ENCODE measurements at places on chromosomes 4 and X.

GRCh38 chr4:140223056-140223810 is 69.2 kb upstream of the MAML3 start:
- no peak for DNase-seq

- DNase-seq, result no peak
Measured at GRCh38 chr4:1627417-1628313, 56.4 kb downstream of the FAM53A start.

GRCh38 chr4:125131891-125132680 is 182.7 kb upstream of the FAT4 start:
- no peak for DNase-seq

DNA sequence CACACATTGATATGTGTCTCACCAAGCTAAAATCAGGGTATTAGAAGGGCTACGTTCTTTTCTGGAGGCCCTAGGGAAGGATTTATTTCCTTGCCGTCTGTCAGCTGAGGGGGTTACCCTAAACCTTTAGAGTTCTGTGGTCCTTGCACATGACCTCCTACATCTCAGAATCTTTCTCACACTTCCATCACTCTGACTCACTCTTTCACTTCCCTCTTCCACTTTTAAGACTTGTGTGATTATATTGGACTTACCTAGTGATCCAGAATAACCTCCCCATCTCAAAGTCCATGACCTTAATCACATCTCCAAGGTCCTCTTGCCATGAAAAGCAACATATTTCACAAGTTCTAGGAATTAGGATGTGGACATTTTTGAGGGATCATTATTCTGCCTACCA is 53.6 kb upstream of the FUNDC1 start:
- DNase-seq, result no peak

DNA sequence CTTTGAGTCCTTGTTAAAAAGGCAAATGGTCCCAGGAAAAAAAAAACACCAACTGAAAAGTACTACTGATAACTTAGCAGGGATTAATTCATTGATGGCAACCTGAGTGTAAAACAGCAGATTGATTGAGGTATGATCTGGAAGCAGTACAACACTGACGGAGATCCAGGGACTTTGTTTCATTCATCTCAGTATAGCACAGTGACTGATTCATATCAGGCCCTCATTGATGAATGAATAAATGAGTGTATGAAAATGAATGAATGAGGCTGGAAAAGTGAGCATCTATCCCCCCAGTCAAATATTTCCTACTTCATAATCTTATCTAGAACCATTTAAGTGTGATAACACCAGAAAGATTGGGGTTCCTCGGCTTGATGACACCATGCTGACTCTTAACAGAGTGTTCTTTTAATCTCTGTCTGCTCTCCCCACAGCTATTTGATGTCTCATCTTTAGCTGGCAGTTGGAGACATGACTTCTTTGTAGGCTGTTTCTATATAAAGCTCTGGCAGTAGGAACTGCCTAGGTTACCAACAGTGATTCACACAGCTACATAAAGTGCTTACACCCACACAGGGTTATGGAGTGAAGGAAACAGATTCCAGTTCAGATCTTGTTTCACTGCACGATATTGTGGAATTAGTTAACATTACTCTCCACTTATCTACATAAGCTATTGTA is 18.6 kb upstream of the RNF128 start:
- DNase-seq, result no peak

- no peak for DNase-seq
Measured at GRCh38 chrX:155216940-155217440, 730 bp downstream of the VBP1 start.

DNA sequence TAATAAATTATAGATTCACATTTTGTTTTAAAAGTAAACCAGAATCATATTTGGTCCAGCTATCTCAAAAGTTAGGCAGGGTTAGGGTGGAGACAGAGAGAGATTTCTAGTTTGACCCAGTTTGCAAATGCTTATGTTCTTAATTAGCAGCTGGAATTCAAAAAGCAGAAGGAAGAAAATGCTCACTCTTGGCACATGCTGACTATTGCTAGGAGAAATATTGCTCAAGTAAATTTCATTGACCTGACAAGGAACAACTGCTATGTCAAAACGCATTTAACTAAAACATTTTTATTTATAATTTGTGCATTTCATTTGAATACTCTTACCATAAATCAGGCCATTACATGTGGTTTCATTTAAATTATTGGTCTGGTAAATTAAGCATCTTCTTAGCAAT is 131.8 kb downstream of the GLRA3 start:
- DNase-seq, result no peak

- no peak for DNase-seq
Measured at GRCh38 chr4:26611885-26612284, 28.0 kb downstream of the TBC1D19 start.

DNA sequence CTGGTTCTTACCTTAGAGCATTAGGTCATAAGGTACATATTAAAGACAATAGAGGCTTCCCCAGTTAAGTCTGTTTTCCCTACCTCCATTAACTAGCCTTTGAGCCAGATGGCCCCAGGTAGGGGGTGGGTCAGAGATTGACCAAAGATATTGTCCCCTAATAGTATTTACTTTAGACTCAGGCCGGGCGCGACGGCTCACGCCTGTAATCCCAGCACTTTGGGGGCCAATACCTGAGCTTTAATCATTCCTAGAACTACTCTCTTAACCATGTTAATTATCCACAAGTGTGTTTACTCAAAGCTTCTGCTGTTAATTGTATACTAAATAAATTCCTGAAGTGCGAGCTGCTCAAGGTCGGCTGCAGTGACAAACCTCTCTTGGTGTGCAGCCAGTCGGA is 28.0 kb upstream of the AMBN start:
- no peak for DNase-seq

DNA sequence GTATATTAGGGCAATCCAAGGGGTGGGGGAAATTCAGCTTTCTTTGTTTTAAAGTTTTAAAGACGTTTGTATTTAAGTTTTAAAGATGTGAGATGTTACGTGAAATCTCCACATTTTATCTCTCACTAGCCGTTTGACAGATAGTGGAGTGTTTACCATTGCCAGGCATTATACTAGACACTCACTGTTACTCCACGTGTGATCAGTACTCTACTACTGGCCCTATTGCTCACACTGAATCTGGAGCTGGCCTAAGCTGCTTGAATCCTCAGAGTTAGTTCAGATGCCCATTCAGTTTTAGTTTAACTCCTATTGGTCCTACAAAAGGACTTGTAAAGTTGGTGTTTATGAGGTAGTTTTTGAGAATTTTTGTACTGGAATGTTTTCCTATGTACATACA is 4.5 kb downstream of the ADAD1 start:
- DNase-seq, result no peak

DNA sequence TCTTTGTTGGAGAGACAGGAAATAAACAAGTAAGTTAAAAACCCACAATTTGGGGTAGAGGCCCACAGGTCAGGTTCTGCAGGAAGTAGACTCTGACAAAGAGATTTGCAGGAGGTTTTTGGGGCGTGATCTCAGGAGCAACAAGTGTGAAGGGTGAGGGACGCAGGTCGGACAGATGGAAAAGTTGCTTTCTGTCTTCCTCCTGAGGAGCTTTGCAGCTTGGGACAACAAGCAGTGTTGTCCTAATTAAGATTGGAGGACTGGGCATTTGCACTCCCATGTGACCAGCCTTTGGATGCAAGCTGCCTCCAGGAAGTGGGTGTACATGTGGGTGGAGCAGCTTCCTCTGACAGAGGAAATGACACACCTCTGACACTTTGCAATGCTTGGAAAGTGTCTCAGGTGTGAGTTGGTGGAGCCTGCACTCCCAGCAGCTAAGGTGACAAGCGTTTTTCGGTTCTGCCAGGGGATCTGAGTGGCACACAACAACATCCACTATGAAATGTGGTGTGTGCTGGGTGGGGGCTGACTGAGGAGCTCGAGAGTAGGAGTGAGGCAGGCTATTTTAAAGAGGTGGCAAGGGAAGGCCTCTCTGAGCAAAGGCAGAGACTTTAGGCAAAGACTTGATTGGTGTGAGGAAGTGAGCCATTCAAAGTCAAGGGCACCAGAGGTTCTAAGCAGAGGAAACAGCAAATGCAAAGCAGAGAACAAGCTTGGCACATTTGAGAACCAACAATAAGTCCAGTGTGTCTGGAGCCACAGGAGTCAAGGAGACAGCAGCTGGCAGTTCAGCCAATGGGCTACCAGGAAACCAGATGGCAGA is 339.8 kb upstream of the GATB start:
- no peak for DNase-seq

DNA sequence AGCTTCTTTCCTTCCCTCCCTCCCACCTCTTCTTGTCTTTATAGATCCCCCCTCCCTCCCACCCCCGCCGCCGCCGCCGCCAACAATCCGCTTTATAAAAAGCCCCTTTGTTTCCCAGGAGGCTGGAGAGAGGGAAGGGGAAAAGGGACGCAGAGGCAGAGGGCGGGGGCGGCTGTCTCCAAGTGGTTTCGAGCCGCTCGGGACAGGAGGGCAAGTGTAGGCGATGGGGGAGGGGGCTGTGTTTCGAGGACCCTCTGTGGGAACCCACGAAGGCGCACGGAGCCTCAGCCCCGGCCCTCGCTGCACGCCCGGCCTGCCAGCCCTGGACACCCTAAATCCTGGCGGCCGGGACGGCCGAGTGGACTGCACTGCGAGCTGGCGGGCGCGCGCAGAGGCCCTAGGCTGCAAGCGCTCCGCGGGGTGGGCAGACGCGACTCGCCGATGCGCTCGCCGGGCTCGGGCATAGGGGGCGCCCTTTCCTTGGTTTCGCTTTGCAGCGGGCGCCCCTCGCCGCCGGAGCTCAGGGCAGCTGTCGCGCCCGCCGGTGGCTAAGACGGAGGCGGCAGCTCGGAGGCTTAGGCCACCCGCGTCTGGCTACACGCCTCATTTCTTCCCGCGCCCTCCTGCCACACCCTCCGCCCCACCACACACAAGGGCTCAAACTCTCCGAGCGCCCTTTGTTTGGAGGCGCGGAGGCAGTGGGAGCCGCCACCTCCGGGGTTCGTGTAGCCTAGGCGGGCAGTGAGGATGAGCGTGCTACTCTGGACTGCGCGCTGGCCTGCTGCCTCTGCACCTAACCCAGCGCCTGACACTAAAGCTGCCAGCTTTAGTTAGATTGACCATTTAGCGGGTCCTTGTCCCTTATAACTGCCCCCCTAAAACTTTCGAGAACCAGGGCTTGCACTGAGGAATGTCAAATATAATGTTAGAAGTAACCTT is 2.2 kb downstream of the MAMLD1 start:
- no peak for DNase-seq

GRCh38 chr4:159401226-159401712 is 298.4 kb downstream of the RAPGEF2 start:
- DNase-seq, result no peak

- DNase-seq, result no peak
Measured at GRCh38 chrX:133249266-133250058, 31.3 kb upstream of the TFDP3 start.

GRCh38 chrX:70554523-70554922 is 109.9 kb downstream of the DLG3 start:
- DNase-seq, result no peak

GRCh38 chrX:153410373-153410772 is 899 bp upstream of the ZFP92 start:
- DNase-seq, result no peak

- peak; percentile 3 for DNase-seq
Measured at GRCh38 chr4:132557660-132558059, 591.4 kb upstream of the PCDH10 start.

GRCh38 chrX:18691431-18691830 is 16.0 kb upstream of the PPEF1 start:
- DNase-seq, result no peak

DNA sequence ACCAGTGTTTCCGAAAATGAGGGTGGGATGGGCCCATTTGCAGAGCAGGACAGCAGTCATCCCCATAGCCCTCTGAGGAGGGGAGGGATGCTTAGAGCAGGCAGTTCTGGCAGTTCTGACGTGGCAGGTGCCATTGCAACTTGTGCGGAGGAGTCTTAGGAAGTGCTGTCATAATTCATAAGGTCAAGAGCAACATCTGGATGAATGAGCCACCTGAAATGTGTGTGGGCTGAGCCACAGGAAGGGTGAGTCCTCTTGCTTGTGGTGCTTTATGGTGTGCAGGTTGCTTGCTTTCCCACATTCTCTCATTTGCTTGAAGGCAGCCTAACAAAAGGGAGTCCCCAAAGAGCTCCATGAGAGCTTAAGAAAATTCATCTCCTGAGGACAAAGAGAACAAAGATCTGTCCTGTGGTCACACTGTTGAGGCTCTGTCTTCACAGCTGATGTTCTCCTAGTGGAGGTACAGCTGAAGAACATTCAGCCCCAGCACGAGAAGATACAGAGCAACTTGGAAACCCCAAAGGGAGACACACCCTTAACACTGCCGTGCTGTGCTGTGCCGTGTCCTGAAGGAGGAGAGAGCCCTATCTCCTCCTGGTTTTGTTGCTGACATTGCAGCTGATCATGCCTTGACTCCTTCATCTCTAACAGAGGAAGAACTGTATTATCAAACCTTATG is 60.3 kb downstream of the DLG3 start:
- DNase-seq, result no peak

DNA sequence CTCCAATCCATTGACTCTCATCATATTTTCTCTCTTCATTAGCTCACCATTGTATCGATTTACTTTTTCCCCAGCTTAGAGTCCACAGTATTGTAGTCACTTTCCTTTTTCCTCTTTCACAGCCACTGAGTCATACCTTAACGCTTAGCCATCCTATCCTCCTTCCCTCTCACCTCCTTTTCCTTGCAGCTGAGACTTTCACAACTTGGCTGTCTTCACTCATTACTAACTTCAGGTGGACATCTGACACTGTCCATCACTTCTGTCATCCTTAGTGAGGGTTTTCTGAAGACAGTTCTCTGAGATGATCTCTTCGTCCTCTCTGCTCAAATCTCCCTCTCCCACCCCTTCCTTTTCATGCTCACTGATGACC is 70.5 kb upstream of the ESX1 start:
- no peak for DNase-seq

DNA sequence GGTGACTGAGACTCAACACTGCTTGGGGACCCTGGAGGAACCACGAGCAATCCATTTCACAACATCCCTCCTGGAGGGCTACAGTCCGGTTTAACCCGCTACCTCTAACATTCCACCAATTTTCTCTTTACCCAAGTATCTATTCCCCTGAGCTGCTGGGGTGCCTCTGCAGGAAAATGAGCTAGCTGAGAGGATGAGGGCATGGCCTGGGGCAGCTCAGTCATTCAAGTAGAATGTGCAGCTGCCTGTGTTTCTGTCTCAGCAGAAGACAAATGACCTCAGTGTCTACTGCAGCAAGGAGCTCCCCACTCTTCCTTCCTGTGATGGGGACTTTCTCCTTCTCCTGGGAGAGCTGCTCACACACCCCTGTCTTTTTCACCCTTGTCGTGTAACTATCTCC is 120.8 kb downstream of the ZNF518B start:
- DNase-seq, result no peak

DNA sequence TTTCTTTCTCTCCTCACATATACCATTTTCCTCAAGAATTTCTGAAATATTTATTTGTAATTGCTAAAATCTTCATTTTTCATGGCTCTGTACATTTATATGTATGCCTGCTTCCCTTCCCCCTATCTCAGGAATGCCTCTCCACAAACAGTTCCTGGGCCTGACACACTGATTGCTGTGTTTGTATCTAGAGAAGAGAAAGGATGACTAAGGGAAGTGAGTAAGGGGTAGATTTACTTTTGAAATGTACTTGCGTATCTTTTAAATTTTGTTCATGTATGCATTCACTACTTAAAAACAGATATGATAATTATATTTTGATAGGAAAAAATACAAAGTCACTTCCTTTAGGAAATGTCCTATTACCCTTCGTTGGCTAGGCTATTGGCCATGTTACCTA is 790.8 kb downstream of the PCDH18 start:
- DNase-seq, result no peak

GRCh38 chr4:98661371-98662054 is 3.1 kb upstream of the TSPAN5 start:
- no peak for DNase-seq

- no peak for DNase-seq
Measured at GRCh38 chr4:38193236-38193863, 233.2 kb downstream of the PTTG2 start.

- no peak for DNase-seq
Measured at GRCh38 chrX:96004386-96004785, 680.3 kb upstream of the DIAPH2 start.

All from NCI-H2081 (cell line).